ENCODE measurements at places on chromosomes 7 and 10.

- H3K27me3 ChIP-seq = no peaks in the 10 kb centered on the region
- H3K4me1 ChIP-seq = no peaks in the 10 kb centered on the region
- no peaks in the 10 kb centered on the region for H3K36me3 ChIP-seq
- no peak for DNase-seq
Observed at GRCh38 chr10:67549390-67549789, 146.6 kb downstream of the CTNNA3 start.

DNA sequence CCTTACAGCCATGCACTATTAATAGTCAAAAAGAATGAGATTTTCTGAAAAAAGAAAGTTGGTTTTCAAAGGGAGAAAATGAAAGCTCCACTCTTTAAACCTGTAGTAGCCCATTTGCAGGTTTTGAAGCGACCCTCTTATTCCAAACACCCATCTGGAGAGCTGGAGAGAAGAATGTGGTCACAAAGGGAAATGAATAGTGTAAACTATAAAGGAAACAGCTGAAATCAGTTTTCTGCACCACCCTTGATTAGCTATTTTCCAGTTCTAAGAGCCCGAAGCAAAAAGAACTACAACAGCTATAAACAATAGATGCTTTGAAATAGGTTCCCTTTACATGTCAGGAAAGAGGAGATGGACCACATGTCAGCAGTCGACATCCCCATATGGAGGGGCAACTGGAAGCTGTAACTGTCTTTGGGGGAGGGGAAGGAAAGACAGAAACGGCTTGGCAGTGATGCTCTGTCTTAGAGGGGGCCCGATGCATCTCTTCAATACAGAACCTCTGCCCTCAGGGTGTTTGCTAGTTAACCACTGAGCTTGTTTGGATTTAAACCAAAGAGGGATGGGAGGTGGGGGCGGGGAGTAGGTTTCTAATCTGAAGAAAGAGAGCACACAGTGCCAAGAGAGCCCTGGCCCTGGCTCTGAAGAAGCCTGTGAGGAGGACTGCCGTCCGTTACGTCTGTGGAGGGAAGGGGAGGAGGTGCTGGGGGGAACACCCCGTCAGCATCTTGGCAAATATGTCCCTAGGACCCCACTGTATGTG is 55.3 kb downstream of the CPVL start:
- H3K4me1 ChIP-seq = no peaks in the 10 kb centered on the region
- DNase-seq = no peak
- H3K27ac ChIP-seq = no peak overlapping the region
- peaks cover 16% of the 10 kb centered on the region for H3K36me3 ChIP-seq
- H3K4me3 ChIP-seq = no peak overlapping the region

GRCh38 chr7:424301-424935 is 95.2 kb downstream of the PDGFA start:
- H3K36me3 ChIP-seq = no peaks in the 10 kb centered on the region
- peaks cover 20% of the 10 kb centered on the region for H3K27me3 ChIP-seq
- no peak for DNase-seq
- H3K27ac ChIP-seq = no peak overlapping the region
- H3K4me3 ChIP-seq = no peak overlapping the region

GRCh38 chr7:16693601-16694318 is 47.8 kb downstream of the BZW2 start:
- no peaks in the 10 kb centered on the region for H3K4me1 ChIP-seq
- H3K4me3 ChIP-seq = no peak overlapping the region
- DNase-seq = no peak
- H3K36me3 ChIP-seq = peaks cover 71% of the 10 kb centered on the region

DNA sequence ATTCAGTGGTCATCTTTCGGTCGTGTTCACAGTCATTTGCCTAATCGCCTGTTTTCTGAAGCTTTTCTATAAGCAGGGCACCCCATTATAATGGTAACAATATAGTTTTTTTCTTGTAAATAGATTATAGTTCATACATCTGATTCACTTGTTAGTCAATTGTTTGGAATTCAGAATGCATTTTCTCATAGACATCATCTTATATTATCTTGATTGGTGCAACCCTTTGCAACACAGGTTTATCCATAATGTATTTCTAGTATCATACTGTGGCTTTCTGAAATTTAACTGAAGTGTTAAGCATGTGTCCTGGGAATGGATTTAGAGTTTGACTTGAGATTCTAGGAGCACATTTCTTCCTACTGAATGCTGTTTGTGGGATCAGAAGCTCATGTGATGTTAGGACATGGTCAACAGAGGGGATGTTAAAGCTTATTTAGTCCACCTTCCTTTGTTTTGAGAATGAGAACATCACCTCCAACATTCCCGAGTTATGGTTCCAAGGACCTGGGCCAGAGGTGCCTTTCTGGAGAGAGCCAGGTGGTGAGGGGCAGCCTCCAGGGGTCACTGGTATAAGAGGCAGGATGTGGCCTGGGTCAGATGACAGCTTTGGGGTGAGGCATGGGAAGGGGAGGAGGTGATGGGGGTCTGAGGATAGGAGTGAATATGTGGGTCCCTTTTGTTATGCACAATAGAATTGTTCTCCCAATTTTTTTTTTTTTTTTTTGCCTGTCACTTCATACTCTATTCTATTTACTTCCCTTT is 415.6 kb downstream of the EXOC4 start:
- H3K36me3 ChIP-seq = no peaks in the 10 kb centered on the region
- no peaks in the 10 kb centered on the region for H3K27me3 ChIP-seq
- H3K4me3 ChIP-seq = no peak overlapping the region
- H3K4me1 ChIP-seq = no peaks in the 10 kb centered on the region

GRCh38 chr10:91779011-91779605 is 19.1 kb upstream of the TNKS2 start:
- no peaks in the 10 kb centered on the region for H3K36me3 ChIP-seq
- no peak for DNase-seq
- no peak overlapping the region for H3K4me3 ChIP-seq
- no peaks in the 10 kb centered on the region for H3K27me3 ChIP-seq
- no peaks in the 10 kb centered on the region for H3K4me1 ChIP-seq

DNA sequence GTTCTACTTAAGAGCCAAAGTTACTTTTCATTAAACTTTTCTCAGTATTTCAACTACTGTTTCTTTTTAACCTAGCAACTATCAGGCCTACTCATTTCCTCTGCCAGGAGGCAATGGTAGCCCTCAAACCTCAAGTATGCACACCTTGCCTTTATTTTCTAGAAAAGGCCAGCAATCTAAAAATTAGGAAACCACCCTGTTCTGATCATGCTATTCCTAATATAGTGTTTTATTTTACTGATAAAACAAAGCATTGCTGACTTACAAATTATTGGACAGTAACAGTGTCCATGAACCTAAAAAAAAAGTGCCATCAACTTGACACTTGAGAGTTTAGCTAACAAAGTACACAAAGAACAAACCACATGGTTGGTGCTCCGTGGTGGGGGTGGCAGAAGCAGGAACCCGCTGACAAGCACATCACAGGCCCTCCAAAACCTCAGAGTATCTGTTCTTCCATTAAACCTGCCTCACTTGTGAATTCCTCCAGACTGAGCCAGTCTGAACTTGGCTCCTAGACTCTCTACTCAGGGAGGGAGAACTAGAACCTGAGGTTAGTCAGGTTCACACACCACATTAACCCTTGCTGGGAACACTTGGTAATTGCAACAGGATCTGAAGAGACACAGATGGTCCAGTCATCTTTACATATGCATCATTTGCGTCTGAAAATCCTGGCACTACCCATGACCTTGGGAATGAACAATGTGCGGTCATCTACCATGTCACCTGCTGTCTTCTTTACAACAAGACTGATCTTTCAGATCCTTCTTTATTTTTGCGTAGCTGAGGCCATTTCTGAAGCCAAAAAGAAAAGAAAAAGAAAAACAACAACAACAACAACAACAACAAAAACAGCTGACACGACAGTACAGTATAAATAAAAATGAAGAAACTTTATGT is 31.9 kb downstream of the PIP4K2A start:
- peaks cover 75% of the 10 kb centered on the region for H3K4me1 ChIP-seq
- peak overlapping the region; percentile 76 for H3K27ac ChIP-seq
- H3K36me3 ChIP-seq = no peaks in the 10 kb centered on the region
- no peaks in the 10 kb centered on the region for H3K27me3 ChIP-seq
- peak overlapping the region; percentile 43 for H3K4me3 ChIP-seq

DNA sequence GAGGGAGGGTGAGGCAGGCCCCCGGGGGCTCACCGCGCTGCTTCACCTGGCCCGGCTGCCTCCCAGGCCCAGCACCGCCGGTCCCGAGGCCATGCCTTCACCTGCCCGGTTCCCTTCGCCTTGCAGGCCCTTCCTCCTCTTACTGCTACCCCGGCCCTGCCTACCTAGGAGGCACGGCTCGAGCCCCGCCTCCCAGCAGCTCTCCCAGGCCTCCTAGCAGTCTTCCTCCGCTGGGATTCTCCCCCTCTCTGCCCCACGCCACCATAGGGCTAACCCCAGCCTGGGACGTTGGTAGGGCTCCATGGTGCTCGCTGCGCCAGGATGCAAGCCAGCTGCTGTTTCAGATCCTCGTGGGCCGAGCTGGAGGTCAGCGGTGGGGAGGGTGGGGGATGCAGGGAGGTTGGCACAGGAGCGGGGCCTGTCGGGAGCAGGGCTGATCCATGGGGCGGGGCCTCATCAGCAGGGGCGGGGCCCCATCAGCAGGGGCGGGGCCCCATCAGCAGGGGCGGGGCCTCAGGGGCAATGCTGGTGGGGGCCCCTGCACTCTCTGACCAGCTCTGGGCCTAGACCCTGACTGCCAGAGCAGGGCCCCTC is 63.3 kb downstream of the RASGEF1A start:
- no peaks in the 10 kb centered on the region for H3K4me1 ChIP-seq
- H3K27ac ChIP-seq = no peak overlapping the region
- no peak overlapping the region for H3K4me3 ChIP-seq
- peaks cover 5% of the 10 kb centered on the region for H3K27me3 ChIP-seq

GRCh38 chr10:128180843-128181242 is 54.6 kb upstream of the MKI67 start:
- DNase-seq = no peak
- H3K4me1 ChIP-seq = no peaks in the 10 kb centered on the region
- H3K36me3 ChIP-seq = no peaks in the 10 kb centered on the region
- H3K27ac ChIP-seq = no peak overlapping the region
- H3K27me3 ChIP-seq = no peaks in the 10 kb centered on the region

GRCh38 chr10:43386981-43387677 is 15.7 kb downstream of the FXYD4 start:
- DNase-seq = no peak
- H3K4me1 ChIP-seq = peaks cover 51% of the 10 kb centered on the region
- H3K27ac ChIP-seq = no peak overlapping the region

DNA sequence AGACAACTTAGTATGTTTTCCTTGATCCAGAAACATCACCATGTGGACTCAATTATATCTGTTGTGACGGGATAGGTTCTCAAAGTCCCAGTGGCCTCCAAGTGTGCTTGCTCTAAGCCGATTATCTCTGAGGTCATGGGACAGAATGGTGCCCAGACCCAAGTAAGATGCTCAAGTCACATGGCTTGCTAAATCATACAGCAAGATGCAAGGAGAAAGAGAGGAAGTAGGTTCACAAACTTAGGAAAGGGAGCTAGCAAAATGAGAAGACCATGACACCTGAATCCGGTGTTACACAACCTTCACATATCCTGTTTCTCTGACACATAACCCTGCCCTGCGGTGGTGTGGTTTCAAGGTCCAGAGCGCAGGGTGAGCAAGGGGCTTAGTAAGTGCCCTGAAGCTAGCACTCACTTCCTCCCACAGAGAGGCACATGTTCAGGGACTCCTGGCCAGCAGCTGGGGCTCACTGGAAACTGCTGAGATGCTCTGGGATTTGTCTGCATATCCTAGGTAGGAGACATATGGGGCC is 590.9 kb upstream of the ANKRD30A start:
- no peak overlapping the region for H3K27ac ChIP-seq
- H3K4me3 ChIP-seq = no peak overlapping the region
- H3K4me1 ChIP-seq = no peaks in the 10 kb centered on the region
- DNase-seq = no peak
- H3K36me3 ChIP-seq = no peaks in the 10 kb centered on the region

DNA sequence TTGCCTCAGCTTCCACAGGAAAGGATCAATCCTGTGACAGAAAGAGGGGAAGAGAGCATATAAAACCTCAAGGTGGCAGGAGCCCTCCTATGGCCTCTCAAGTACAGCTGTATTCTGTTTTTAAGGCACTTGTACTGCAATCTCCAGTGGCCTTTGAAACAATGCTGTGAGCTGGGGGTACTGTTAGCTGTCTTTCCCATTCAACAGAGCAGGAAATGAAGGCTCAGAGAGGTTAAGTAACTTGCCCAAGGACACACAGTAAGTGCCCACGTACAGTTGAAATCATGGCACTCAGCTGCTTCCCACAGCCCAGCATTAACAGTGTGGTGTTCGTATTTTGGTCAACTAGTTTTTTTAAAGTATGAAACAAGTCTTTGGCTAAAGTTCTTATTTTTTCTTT is 34.0 kb downstream of the DUSP5 start:
- peaks cover 3% of the 10 kb centered on the region for H3K27me3 ChIP-seq
- H3K36me3 ChIP-seq = no peaks in the 10 kb centered on the region
- no peak overlapping the region for H3K27ac ChIP-seq
- peaks cover 25% of the 10 kb centered on the region for H3K4me1 ChIP-seq
- no peak for DNase-seq
- no peak overlapping the region for H3K4me3 ChIP-seq

DNA sequence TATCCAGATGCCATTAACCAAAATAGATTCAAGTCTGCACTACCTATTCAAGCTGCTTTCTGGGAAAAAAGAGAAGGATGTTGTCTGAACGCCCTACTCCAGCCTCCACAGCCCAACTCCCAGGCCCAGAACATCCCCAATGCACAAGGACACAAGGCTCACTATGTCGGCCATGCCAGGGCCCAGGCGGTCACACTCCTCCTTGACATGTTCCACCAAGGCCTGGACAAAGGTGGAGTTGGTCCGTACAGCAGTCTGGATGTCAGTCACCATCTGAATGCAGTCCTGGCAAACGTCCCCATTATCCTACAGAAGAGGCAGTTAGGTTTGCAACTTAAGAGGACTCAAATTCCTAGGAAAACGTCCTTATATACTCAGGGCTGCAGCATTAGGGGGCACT is 23.2 kb downstream of the PSAP start:
- H3K27me3 ChIP-seq = no peaks in the 10 kb centered on the region
- no peaks in the 10 kb centered on the region for H3K4me1 ChIP-seq
- H3K4me3 ChIP-seq = no peak overlapping the region

DNA sequence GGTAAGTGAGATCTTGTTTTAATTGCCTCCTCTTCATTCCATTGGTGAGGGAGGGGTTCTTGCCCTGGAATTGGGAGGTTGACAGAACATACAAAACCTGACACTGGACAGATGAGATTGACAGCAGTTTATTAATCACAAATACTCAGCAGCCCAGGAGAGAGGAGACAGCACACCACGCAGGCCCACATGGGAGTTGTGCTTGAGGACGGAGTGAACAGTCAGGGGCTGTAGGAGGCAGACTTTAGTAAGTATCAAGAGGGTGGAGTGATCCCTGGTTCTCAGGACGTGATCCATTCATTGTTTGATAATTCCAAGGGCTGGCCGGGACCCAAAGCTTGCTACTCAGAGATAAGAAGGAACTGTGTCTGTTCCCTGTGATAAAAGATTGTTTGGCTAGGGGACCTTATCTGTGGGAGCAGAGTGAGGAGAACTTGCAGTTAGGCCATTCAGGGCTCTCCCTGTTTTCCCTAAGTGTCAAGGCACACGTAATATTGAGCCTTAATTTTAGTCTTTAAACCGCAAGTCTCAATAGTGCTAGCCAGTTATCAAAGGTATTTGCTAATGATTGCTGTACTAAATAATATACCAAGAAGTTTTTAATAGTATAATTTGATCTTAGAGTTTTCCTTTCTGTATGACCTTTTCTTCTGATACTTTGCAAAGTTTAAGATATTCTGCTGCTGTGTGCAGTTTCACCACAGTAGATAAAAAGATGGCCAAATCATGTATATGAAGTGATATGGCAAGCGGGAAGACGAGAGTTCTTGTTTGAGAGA is 14.5 kb downstream of the CAPZA2 start:
- no peak overlapping the region for H3K27ac ChIP-seq
- H3K4me1 ChIP-seq = peaks cover 29% of the 10 kb centered on the region
- no peaks in the 10 kb centered on the region for H3K27me3 ChIP-seq
- no peak overlapping the region for H3K4me3 ChIP-seq
- H3K36me3 ChIP-seq = peaks cover 3% of the 10 kb centered on the region
- no peak for DNase-seq

Measured in HepG2 (cell line).